ENCODE measurements at places on chromosomes 6 and 20.

GRCh38 chr6:41674231-41675000, 36.1 kb downstream of the MDFI start:
- no peak for DNase-seq

GRCh38 chr20:43751167-43752050, 24.6 kb upstream of the GTSF1L start:
- DNase-seq, result no peak

GRCh38 chr6:24432611-24433010, 29.9 kb downstream of the MRS2 start:
- DNase-seq, result no peak

DNA sequence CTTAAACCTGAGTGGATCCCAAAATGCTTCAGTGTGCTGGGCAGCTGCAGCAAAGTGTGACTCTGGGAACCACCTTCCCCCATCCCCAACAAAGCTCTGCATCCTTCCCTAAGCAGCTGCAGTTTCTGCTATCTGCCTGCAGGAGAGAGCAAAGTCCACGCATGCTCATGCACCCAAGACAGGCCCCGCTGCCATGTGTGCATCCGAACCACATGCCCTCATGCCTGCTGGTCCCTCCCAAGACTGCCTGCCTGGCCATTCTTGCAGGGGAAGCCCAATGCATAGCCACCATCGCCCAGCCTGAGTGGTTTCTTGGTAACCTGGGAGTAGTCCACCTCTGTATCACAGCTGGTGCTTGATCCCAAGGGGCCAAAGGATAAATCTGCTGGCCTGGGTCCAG, 94.3 kb upstream of the OLIG3 start:
- DNase-seq, result no peak

DNA sequence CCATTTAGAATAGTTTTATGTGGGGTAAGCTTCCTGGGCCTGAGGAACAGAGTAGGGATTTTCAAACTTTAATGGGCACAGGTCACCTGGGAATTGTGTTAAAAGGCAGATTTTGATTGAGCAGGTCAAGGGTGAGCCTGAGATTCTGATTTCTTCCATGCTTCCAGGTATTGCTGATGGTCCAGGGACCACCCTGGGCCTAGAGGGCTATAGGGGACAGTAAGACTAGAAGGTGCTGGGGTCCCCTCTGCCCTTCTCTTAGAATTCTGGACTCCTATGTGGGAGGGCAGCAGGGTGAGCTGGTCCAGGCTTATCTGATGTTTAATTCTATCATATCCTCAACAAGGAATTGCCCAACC, 2.6 kb downstream of the DDR1 start:
- DNase-seq, result no peak

- DNase-seq, result no peak
Observed at GRCh38 chr6:110430236-110430635, 14.9 kb upstream of the DDO start.

DNA sequence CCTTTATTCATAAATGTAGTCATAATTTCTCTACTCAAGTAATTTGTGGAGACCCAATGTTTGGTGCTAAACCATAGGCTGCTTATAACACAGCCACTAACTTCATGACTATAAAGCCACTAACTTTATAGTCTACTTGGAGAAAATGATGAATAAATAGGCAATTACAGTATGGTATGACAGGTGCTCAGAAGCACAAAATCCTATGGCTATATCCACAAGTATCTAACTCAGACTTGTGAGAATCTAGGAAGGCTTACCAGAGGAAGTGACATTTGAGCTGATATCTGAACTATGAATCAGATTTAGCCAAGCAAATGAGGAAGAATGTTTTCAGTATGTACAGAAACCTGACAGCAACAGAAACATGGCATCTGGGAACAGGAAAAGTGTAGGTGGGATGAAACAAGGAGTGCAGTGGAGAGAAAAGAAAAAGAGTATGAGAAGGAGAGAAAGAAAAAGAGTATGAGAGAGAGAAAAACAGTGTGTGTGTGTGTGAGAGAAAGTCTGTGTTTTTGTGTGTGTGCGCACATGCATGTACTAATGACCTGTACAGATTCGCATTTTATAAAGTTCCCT, 59.9 kb downstream of the REV3L start:
- no peak for DNase-seq

- no peak for DNase-seq
Observed at GRCh38 chr6:75116946-75117345, 88.9 kb downstream of the COL12A1 start.

DNA sequence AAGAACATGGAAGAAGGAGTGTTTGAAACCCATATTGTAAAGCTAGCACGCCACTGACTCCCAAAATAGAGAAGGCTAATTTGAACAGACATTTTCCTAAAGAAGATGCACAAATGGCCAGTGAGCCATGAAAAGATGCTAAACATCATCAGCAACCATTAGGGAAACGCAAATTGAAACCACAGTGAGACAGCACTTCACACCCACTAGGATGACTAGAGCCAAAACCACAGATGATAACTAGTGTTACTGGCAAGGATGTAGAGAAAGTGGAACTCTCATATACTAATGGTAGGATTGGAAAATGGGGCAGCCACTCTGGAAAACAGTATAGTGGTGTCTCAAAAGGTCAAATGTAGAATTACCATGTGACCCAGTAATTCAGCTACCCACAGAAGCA, 58.2 kb downstream of the BMP7 start:
- no peak for DNase-seq

GRCh38 chr6:72623808-72624207, 1.9 kb downstream of the KCNQ5 start:
- no peak for DNase-seq

DNA sequence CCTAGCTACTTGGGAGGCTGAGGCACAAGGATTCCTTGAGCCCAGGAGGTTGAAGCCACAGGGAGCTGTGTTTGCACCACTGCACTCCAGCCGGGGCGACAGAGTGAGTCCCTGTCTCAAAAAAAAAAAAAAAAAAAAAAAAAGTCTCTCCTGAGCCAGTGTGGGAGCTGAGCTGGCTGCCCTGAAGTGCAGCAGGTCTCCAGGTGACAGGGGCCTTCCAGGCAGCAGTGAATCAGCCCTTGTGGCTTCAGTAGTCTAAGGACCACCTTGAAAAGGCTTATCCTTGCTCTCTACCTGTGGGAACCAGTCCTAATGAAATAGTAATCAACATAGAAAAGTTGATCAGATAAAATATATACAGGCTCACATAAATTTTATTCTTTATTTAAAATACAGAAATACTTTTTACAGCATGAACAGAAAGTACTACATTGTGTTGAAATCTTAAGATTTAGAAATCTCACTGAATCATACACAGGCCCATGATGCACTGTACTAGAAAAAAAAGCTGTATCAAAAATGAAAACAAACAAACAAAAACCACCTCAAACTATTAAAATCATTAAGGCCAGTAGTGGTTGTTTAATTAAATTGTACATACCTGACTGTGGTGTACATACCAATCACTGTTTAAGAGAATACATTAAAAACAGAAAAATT, 128.9 kb downstream of the SCML4 start:
- no peak for DNase-seq

GRCh38 chr20:36070451-36070850, 84.1 kb upstream of the EPB41L1 start:
- no peak for DNase-seq

DNA sequence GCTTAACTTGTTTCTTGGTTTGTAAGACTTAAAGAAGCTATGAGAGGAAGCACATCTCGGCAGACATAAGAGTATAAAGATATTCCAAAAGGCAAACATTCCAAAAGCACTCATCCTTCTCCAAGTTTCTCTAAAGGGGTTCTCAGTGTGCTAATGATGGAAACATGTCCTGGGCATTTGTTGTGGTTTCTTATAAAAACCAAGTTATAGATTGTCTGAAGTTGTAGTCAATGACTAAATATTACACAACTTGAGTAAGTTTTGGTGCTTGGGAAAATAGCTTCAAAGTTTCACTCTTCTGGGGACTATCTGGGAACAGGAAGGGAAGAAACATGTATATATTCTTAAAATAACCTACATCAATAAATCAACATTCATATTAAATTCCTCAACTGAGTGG, 128.3 kb upstream of the TBX18 start:
- no peak for DNase-seq

DNA sequence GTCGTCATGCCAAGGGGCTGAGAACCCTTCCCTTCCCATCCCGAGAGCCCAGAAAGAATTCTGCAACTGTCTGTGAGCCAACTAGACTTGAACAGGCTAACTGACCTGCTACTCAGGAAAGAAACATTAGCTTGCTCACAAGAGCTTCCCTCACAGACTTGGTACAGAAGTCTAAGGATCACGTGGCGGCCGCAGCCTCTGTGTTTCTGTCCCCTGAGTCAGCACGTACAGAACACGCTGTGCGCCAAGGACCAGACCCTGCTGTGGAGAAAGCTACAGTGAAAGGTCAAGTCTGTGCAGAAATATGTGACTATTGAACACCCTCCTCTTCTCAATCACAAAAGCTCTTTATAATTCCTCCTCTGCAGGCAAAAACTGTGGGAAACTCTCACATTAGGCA, 151.3 kb upstream of the QKI start:
- peak; percentile 82 for DNase-seq

DNA sequence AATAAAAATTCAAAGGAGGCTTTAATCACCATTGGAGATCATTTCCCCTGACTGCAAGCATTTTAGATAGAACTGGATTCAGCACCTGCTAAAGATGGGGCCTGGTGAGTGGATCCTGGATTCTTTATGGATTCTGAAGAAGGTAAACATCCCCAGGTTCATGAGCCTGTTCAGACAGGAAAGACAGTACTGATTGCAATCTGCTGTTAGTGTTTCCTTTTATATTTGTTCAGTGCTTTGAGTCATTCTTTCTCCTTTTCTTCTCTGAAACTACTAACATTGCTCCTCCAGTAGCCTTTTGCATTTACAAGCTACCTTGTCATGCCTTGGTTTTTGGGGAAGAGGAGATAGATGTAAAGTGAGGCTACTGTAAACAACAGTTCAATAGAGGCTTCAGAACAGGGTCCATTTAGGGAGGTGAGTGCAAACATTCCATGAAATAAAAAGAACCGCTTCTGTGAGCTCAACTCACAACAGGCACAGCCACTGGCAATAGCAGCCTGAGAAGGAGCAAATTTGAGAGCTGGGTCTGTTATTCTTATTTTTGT, 66.4 kb upstream of the PRL start:
- no peak for DNase-seq

GRCh38 chr20:57940376-57940775, 230.6 kb upstream of the PMEPA1 start:
- no peak for DNase-seq

DNA sequence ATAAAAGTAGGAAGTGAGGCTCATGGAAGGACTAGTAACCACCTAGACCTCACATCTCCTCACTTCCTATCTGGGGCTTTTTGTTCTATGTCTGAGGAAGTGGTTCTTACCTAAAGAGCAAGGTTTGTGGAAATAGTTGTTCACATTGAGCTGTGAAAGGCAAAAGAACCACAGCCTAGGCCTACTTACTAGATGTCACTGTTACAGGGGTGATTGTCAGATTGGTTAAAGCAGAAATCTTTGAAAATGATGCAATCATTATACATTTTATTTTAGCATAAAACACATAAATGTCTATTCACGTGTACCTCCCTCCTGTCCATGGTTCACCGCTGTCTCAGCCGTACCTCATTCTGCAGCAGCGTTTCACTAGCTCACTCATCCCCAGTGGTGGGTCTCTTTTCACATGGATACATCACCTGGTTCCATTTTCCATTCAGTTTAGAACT, 268.8 kb downstream of the TMEM242 start:
- DNase-seq, result no peak

DNA sequence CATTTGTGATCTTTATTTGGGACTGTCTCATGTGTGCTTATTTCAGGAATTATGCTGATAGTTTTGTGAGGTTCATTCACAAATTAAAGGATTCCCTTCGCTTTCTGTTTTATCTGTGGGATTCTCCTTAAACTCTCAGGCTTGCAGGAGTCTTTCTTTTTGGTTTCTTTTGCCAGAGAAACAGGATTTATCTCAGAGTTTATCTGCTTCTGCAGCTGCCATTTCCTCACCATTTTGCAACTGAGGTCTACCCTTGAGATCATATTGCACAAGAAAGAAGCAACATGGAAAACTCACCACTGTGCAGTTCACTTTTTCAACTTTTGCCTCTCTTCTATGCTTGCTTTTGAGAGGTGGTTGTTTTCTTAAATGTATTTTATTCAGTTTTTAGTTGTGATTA, 201.0 kb downstream of the PRL start:
- DNase-seq, result no peak

DNA sequence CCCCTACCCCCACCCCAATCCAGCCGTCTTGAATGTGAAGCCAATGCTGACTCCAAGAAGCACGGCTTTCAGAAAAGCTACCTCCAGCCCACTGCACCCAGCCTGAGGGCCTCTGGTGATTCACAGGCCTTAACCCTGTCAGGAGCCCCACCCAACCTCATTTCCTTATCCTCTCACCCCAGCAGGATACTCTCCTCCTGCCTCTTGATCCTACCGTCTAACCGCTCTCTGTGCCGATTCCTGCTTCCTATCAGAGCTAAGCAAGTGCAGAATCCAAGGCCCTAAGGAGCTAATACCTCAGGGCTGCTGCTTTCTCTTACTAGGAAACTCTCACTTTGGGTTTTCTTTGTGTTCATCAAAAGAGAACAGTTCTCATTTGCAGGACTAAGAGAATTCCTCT, 47.2 kb downstream of the TRERF1 start:
- no peak for DNase-seq

DNA sequence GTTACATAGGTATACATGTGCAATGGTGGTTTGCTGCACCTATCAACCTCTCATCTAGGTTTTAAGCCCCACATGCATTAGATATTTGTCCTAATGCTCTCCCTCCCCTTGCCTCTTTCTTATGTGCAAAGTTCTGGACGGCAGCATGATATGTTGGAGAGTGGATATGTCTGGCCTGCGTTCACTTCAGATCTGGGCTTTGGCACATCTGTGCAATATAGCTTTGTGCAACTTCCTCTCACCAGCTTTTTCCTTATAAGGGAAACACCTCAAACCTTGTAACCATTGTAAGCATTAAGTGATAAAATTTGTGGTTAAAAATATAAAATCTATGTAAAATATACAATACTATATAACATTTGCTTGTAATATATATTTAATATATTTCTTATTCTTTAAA, 288.0 kb downstream of the PHACTR1 start:
- DNase-seq, result no peak

GRCh38 chr20:45269754-45270270, 15.4 kb upstream of the SLPI start:
- DNase-seq, result no peak

GRCh38 chr6:113306552-113307145, 550.5 kb upstream of the MARCKS start:
- DNase-seq, result no peak

- no peak for DNase-seq
Observed at GRCh38 chr20:44523746-44524145, 1.9 kb upstream of the SERINC3 start.
